ENCODE measurements at places on chromosomes 1 and 21.

- DNase-seq = no peak
Observed at GRCh38 chr1:152145769-152146168, 13.3 kb downstream of the RPTN start.

- DNase-seq = no peak
Observed at GRCh38 chr1:62781841-62782543, 1.9 kb upstream of the ATG4C start.

GRCh38 chr1:165854101-165854845 is 26.9 kb downstream of the UCK2 start:
- no peak for DNase-seq

DNA sequence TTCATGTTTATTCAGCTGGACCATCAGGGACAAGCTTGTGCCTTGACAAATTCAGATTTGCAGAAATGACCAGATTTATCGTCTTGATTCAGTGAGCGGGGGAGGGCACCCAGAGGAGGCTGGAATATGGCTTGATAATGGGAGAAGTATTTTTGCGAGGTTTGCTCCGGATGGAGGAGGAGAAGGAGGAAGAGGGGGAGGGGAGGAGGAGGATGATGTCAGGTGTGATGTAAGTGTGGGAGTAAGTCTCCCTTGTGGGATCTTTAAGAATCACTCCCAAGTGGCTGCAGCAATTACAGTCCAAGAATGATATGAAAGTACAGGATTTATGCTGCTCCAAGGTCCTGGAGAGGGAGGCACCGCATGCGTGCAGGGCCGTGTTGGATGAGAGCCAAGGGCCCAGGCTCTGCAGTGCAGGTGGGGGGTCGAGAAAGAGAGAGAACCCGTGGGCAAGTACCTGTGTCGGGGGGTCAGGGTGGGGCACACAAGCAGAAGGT is 5.6 kb upstream of the ZNF496 start:
- no peak for DNase-seq

DNA sequence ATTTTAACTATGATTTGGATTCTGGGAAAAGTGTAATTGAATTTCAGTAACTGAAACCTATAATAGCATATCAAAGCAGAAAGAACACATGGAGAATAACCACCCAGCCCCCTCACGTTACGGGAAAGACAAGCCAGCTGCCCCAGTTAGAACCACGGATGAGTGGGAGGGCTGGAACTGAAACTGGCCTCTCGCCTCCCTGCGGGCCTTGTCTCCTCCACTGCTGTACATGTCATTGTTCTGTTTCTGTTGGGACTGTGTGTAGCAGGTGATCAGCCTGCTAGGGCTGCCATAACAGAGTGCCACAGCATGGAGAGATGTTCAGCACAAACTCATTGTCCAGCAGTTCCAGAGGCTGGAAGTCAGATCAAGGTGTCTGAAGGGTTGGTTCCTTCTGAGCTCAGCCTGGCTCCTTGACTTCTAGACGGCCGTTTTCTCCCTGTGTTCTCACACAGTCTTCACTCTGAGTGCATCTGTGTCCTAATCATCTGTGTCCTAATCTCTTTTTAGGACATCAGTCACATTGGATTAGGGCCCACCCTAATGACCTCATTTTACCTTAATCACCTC is 52.4 kb downstream of the MAP3K21 start:
- no peak for DNase-seq

DNA sequence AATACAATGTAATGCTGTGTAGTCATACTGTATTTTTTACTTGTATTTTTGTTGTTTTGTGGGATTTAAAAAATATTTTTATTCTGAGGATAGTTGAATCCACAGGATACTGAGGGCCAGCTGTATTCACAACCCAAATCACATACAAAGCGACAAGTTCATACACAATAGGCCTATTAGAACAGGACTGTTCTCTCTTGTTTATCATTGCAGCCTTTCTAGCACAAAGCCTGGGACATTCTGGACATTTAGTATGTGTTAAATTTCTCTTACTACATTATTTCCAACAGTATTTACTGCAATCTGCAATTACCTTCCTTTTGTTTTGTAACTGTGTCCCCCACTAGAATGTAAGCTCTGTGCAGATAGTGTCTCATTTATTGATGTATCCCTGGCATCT is 65.4 kb downstream of the SLC35A3 start:
- no peak for DNase-seq

DNA sequence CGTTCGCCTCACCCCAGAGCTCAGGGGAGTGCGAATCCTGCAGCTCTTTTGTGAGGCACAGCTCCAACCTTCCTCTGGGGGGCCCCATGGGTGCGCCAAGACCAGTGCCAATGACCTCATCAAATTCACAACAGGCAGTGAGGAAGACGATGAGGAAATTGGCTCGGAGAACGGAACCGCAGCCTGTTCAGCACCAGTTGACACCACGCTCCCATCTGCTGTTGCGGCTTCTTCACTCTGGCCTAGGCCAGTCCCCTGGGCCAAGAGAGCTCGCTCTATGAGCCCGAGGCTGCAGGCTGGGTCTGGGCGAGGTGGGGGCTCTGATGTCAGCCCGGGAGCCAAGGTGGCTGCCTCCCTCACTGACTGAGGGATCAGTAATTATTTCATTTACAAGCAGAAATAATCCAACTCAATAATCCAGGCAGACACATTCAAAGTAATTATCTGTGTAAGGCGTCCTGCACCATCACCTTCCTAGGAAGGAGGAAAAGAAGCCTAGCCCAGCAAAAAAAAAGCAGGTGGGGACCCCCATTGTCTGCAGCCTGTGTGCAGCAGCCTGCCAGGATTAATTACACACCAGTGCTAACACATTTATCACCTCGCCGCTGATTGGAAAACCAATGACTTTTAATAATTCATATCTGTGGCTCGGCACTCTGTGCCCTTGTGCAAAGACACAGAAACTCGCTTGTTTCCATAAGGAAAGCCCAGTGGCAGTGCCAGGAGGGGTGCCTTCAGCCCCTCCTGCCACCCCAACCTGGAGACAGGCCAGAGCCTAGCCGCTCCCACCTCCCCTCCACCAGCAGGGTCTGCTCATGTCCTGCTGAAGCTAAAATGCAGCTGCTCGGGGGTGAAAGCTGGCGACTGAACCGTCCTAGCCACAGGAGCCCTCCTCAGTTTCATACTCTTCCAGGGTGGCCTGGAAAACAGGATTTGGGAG is 1.9 kb downstream of the PLEKHA6 start:
- DNase-seq = no peak

- no peak for DNase-seq
Observed at GRCh38 chr1:219374046-219374566, 200.4 kb downstream of the LYPLAL1 start.

DNA sequence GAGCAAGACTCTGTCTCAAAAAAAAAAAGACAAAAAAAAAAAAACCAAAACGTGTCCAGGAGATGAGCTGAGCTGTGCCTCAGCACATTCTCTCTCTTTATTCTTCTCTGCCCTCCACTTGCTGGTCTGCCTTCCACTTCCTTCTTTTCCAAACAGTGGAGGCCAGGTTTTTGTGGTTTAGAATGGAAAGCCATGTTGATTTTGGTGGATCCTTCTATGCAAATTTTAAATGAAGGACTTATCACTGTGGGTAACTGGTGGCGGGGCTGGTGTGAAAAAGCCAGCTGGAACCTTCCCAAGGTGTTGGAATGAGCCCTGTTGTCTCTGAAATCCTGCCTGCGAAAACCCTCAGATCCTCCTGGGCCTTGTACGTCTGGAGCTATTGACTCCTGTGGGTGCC is 61.9 kb downstream of the PTPRU start:
- no peak for DNase-seq

GRCh38 chr1:108816049-108816893 is 40.6 kb downstream of the AKNAD1 start:
- DNase-seq = peak; percentile 94

DNA sequence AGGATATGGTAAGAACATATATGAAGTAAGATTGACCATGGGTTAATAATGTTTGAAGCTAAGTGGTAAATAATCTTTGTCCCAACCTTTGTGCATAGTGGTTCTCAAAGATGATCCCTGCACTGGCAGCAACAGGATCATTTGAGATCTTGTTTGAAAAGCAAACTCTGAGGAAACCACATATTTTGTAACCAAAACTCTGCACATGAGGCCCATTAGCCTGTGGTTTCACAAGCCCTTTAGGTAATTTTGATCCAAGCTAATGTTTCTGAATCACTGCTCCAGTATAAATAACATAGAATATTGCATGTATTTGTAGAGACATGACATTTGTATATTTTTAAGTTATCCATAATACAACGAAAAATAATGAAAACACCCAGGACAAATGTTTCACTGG is 147.9 kb upstream of the RGS18 start:
- no peak for DNase-seq

GRCh38 chr1:9717193-9718005 is 65.9 kb downstream of the PIK3CD start:
- peak; percentile 65 for DNase-seq

- DNase-seq = no peak
Observed at GRCh38 chr1:15477646-15478212, 1.8 kb downstream of the CELA2B start.

DNA sequence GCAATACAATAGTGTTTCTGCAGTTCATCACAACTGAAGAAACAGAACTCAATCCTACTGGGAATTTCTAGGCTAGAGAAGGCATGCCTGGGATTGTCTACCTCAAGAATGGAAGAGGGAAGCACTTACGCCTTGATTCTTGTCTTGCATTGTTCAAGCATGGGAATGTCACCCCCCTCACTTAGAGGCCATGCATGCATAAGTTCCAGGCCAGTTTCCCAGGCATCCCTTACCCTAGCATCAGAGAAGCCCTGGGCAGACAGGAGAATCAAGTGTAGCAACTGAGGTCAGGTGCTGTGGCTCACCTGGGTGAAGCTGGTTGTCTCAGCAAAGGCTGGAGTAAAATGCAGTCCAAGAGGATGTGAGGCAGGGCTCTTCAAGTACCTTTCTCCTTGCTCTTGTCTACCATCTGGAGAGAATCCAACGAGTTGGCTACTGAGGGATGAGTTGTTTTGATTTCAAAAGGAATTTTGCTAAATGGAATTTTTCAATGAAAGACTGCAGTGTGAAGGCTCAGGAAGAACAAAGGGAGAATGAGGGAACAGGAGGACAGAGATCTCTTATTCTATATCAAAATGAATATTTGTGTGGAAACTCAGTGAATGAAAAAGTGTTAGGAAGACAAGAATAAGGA is 174.3 kb downstream of the NEK7 start:
- DNase-seq = no peak

GRCh38 chr1:6027591-6027990 is 18.1 kb upstream of the KCNAB2 start:
- no peak for DNase-seq

DNA sequence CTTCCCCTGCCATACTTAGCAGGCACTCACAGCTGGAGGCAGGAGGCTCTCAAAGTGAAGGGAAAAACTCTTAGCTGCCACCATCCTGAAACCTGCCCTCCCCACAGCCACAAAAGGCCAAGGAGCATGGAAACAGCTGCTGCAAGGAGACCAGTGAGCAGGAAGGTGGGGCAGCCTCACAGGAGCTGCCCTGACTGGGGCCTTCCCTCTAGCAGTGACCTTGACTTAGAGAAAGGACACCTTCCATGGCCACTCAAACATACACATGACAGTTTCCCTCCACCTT is 126.3 kb downstream of the HIVEP3 start:
- no peak for DNase-seq

DNA sequence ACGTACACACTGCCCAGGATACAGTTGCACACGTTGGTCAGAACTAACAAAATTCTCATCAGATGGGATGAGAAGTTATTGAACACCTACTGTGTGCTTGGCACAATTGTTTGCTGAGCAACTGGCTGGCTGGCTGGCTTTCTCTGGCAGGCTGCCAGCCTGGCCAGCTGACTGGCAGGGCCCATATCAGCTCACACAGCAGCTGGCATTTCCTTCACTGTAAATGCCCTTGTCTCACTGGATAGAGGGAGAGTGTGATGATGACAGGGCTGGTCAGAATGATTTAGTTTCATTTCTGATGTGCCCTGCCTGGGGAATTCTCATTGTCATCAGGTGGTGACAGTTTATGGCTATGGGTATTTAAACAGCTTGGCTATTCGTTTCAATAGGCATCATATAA is 15.8 kb downstream of the CAMK2N1 start:
- DNase-seq = no peak

GRCh38 chr1:20996554-20996953 is 180.1 kb downstream of the EIF4G3 start:
- DNase-seq = no peak

- DNase-seq = no peak
Observed at GRCh38 chr21:36092681-36093080, 22.9 kb downstream of the CBR1 start.

- DNase-seq = no peak
Observed at GRCh38 chr1:175314300-175314699, 121.7 kb upstream of the KIAA0040 start.

DNA sequence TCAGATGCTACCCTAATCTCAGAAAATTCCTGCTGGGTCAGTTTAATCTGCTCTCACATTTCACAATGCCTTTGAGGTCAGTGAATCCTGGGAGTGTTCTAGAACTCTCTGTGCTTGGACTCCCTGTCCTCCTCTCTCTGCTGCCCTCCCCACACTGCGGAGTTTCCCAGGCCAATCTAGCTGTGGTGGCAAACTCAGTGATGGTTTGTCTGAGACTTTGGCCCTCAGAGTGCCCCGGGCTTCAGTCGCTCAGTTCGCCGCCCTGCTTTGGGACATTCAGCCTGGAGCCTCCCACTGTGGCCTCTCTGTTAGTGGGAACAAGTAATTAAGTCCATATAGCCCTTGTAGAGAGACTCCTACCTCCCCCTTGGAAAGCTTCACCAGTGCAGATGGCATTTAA is 7.1 kb downstream of the C1orf226 start:
- no peak for DNase-seq

- no peak for DNase-seq
Observed at GRCh38 chr1:8536515-8536914, 218.6 kb downstream of the SLC45A1 start.

GRCh38 chr1:101367630-101368029 is 130.8 kb downstream of the S1PR1 start:
- DNase-seq = no peak

GRCh38 chr1:163197022-163197421 is 5.7 kb downstream of the RGS5 start:
- no peak for DNase-seq

GRCh38 chr1:25991937-25992688 is 5.8 kb downstream of the PAFAH2 start:
- no peak for DNase-seq

GRCh38 chr1:64080941-64081562 is 122.4 kb upstream of the UBE2U start:
- DNase-seq = no peak

GRCh38 chr1:7346070-7346596 is 425.0 kb upstream of the VAMP3 start:
- DNase-seq = no peak

GRCh38 chr1:153922076-153922971 is 448 bp downstream of the GATAD2B start:
- no peak for DNase-seq

All from hindlimb muscle (tissue), 1 donor.